ENCODE measurements at places on chromosomes 7 and 10.

DNA sequence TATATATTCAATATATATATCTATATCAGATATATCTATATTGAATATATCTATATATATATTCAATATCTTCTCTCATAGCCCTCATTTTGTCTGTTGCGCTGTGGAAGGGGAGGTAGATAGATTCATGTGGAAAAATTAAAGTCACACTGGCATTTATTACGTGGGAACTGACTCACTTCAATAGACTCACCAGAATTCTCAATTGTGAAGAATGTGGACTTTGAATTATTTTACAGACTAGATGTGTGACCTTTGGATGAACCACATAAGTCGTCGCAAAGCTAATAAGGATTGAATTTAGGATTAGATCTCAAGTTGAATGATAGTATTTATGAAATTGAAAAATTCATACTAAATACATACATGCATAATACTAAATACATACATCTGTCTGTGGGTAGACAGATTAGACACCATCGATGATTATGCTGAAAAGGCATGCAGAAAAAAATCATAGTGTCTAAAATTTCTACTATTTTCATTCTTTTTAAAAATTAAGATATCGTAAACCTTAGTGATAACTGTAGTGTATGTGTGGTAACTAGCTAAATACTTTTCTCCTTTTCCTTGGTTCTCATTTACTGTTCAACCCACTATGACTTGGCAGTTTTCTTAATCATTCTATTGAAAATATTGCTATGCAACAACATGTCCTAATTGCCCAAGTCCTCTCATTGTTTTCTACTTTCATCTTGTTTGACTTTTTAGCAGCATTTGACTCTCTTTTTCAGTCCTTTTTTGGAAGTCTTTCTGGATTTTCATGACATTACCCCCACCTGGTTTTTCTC lies 61.8 kb upstream of the A1CF start:
- DNase-seq: no peak

DNA sequence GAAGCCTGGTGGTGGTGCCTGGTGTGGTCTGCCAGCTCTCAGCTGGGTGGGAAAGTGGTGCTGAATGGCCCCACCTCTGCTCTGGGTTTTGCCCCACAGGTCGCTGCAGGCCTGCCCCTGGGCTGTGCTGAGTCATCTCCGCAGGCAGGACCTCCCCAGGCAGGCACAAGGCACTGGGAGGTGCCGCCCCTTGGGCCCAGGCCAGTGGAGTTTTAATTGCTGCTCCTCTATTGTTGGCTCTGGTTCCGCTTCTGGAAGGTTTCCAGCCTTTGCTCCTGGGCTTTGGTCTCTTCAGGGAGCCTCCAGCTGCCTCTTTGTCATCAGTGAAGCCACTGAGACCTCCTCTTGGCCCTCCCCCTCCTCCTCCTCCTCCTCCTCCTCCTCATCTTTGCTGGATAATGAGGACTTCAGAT lies 180.3 kb upstream of the GRB10 start:
- peak; percentile 81 for DNase-seq

- no peak for DNase-seq
These were observed 40.4 kb upstream of the DLX5 start for GRCh38 chr7:97064972-97065587.

DNA sequence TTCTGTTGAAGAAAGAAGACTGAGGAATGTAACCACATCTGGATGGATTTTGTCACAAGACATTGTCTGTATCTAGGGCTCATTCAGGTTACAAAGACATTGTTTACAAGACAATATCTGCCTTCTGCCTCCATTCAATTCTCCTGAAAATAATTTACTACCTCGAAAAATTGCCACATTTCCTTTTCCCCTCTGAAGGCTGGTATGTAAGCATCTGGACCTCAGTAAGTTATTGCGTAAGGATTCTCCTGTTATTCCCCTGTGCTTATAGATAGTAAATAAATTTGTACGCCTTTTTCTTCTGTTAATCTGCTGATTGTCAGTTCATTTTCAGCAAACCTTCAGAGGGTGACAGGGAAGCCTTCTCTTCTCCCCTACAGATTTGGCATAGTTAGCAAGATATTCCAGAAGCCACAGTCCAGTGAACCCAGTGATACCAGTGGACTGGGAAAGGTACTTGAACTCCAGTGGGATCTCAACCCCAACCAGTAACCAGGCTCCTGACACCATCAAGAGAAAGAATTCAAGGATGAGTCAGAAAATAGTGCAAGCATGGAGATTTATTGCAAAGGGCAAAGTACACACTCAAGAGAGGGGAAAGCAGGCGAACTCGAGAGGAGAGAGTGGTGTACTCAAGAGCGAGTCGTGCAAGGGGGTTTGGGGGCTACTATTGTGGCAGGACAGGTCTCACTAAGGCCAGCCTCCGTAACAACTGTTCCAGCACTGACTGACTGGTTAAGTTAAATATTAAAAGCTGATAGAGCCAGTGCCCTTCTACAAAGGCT lies 706.9 kb upstream of the GHITM start:
- no peak for DNase-seq

- DNase-seq: no peak
These were observed 221.6 kb upstream of the IMMP2L start for GRCh38 chr7:111783854-111784253.

- no peak for DNase-seq
These were observed 290.6 kb downstream of the PARD3 start for GRCh38 chr10:34524369-34525091.

GRCh38 chr7:139776486-139777132 lies 1.2 kb downstream of the HIPK2 start:
- DNase-seq: no peak

- no peak for DNase-seq
These were observed 224.8 kb downstream of the RPS24 start for GRCh38 chr10:78258323-78259030.

DNA sequence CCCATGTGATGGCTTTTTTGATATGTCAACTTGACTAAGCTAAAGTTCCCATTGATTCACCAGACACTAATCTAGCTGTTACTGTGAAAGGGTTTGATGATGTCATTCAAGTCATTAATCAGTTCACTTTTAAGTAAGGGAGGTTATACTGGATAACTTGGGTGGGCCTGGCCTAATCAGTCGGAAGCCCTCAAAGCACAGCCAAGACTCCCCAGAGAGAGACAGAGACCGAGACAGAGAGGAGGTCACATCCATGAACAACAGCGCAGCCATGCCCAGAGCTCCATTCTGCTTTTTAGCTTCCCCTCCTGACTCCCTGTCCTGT lies 103.4 kb downstream of the TRIL start:
- no peak for DNase-seq

DNA sequence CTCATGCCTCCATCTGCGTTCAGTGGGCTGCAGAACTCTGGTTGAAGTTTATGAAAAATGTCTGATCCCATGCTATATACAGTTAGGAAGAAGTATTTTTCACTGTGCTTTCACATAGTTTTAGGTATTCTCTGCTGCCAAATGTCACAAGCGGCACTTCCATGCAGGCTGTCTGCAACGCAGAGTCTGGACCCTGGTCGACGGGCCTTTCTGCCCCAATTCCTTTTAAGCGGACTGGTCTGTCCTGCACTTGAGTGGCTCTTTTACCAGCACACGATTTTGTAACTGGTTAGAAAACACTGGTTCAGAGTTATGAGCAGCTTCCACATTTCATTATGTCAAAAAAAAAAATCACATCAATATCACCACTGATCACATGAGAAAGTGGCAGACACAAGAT lies 143.0 kb downstream of the DIP2C start:
- no peak for DNase-seq

GRCh38 chr7:23474094-23474828 lies 4.0 kb upstream of the IGF2BP3 start:
- peak; percentile 89 for DNase-seq

DNA sequence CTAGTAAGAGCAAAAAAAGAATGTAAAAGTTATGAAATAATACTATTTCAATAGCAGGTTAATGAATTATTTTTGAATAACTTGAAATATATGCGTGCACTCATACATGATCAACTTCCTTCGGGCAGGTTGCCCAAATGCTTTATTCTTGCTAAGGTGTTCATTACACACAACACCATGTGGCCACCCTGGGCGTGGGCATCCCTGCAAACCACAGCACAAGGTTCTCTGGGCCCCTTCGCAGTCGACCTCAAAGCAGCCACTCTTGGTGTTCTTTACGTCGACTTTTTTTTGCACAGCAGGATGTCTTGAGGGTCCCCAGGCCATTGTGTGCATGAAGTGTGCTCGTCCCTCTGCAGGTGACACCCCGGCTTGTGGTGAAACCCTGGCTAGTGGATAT lies 300.7 kb upstream of the PITRM1 start:
- no peak for DNase-seq

DNA sequence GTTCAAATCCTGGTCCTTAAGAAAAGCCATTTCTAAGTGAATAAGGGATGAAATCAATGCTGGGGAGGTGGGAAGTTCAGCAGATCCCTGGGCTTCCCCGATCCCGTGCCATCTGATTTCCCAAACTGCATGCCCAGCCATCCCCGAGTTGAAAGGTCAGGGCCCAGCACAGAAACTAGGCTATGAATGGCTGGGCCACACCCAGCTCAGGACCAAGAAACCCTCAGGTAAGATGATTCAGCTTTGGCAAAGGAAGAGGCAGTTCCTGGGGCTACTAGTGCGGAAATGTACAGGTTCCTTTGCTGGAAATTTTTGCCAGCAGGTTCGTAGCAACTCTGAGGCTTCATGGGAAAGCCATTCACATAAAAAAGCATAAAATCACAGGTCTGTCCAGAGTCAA lies 182.7 kb downstream of the FAM107B start:
- no peak for DNase-seq

- DNase-seq: peak; percentile 34
These were observed 20.5 kb upstream of the COL1A2 start for GRCh38 chr7:94374231-94374630.

- no peak for DNase-seq
These were observed 73.0 kb downstream of the MICU1 start for GRCh38 chr10:72552857-72553256.

GRCh38 chr7:125122173-125122572 lies 192.5 kb upstream of the POT1 start:
- DNase-seq: no peak
